Cardiac septum (tissue), 1 donor: ENCODE measurements at places on chromosomes 7 and 10. TPM values are rescaled to one million over a fixed set of nuclear protein-coding genes. Genes with fewer than 3 reads are reported as not detected.

MRPL32 gene
- total RNA-seq = 51.3 TPM

GRCh38 chr10:5651388-5651764, 15.0 kb downstream of the ASB13 start:
- DNase-seq = peak; percentile 17

EXOSC1 gene
- 15.8 TPM for total RNA-seq

MYL10 gene
- total RNA-seq = not detected

GRCh38 chr10:68088740-68089139, 13.7 kb upstream of the HERC4 start:
- no peak for DNase-seq

DNA sequence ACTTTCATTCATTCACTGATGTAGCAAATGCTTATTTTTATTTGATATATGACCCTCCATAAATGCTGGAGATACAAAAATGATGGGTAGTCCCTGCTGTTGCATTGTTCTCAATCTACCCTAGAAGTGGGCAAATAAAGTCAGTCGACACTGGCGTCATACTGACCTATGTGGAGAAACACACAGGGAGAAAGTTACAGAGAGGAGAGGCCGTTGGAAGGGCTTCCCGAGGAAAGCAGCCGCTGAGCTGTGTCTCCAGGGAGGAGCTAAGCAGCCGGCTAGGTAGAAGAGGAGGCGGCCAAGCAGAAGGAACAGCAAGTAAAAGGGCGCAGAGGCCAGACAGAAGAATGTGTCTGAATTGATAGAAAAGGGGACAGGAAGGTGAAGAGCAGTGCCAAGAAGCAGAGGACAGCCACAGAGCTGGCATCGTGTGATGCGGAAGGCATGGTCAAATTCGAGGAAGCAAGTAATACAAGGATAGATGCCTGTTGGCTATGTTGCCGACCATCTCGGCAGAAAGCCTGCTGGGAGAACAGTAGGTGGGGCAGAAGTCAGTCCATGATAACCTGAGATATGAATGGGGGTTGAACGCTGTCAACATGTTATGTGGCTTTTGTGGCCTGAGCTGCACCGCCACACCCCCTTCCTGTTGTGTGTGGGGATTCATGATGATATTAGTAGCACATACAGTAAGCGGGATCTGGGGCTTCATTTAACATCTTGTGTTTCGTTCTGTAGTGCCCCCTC, 25.9 kb downstream of the ST8SIA6 start:
- no peak for DNase-seq

DNA sequence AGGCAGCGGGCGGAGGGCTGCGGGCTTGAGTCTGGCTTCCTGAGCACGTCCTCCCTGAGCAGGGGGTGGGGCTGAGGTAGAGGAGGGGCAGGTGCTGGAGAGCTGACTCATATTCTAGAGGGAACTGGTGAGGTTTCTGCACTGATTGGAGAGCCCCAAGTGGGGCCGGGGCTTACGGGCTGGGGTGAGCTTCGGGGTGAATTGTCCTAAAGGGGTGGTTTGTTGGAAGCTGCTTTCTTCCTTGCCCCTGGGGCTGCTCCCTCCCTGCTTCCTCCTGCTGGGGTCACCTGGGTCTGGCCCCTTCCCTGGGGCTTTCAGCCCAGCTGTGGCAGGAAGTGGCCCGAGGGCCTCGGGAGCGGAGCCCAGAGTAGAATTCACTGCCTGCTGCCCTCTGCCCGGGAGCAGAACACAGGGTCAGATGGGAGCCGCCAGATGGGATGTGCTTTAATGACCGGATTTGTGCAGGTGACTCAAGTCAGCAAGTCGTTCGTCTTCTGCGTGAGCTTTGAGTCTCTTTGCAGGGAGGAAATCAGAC, 48.6 kb downstream of the FAM20C start:
- DNase-seq = no peak

DNA sequence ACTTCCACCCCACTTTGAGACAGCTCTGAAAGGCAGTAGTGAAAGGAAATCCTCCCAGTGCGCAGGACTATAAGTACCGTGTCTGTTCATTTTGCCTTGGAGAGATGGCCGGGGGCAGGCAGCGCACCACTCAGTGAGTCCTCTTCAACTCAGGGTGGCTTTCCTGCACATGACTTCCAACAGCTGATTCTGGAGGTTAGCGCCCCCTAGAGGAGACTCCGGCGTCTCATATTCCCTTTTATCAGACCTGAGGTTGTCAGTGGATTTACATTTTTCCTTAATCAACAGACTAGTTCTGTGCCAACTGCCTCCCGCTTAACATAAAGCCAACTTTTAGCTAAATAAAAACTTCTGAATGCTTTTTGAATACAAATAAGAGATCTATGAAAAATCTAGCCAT, 101.0 kb downstream of the HERPUD2 start:
- no peak for DNase-seq
